ENCODE measurements at places on chromosomes 7 and 10.

- no peak for DNase-seq
Measured at GRCh38 chr10:105024184-105024583, 383.1 kb downstream of the SORCS3 start.

DNA sequence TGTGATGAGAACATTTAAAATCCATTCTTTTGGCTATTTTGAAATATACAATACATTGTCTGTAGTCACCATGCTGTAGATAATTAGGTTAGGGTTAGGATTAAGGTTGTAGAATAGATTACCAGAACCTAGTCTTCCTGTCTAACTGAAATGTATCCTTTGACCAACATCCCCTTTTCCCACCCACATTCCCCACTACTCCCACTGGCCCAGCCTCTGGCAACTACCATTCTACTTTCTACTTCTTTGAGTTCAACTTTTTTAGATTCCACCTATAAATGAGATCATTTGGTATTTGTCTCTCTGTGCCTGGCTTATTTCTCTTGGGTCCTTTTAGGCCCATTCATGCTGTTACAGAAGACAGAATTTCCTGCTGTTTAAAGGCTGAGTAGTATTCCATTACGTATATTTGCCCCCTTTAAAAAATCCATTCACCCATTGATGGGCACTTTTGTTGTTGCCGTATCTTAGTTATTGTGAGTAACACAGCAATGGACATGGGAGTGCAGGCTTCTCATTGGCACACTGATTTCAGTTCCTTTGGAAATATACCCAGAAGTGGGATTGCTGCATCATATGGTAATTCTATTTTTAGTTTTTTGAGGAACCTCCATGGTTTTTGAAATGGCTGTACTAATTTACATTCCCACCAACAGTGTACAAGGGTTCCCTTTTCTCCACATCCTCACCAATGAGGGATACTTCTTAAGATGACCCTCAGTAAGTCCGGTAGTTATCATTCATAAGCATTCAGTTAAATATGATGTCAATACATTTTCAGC lies 104.0 kb downstream of the RALA start:
- DNase-seq: no peak

DNA sequence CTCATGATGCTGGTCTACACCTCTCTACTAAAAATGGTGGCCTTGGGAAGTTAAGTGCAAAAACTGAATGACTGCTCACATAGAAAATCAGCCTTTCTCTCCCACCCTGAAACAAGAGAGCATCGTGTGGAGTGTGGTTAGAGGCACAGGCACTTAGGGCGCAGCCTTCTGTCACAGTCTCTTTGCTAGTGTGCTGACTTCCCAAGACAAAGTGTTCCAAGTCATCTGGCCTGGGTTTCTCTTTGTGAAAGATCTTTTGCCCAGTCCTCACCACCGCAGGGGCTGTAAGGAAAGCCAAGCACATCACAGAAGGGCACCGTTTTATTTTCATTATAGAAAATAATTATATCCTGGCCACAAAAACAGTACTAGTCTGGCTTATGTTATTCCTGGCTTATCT lies 12.5 kb downstream of the STN1 start:
- no peak for DNase-seq

- no peak for DNase-seq
Measured at GRCh38 chr10:29540016-29540415, 94.8 kb downstream of the SVIL start.

DNA sequence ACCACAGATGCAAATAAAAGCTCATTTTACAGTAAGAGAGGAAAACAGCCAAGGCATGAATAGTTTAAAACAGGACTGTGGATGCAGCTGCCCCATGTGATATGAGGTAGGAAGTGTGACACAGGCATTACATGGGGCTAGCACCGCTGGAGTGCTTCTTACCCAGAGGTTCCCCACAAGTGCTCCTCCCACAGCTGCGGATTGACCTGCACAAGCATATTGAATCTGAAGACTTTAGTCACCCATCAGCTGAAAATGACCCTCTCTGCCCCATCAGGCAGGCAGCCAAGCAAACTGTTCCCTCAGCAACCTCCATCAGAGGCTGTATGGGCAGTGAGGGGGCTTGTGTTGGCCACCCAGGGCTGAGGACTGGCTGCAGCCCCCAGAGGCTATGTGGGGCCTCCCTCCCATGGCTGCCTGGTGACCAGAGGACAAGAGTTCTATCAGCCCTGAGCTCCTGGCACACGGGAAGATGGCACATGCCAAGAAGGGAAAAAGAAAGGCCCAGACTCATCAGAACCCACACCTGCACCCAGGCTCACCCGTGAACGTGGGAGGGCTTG lies 98.7 kb downstream of the TCERG1L start:
- no peak for DNase-seq

DNA sequence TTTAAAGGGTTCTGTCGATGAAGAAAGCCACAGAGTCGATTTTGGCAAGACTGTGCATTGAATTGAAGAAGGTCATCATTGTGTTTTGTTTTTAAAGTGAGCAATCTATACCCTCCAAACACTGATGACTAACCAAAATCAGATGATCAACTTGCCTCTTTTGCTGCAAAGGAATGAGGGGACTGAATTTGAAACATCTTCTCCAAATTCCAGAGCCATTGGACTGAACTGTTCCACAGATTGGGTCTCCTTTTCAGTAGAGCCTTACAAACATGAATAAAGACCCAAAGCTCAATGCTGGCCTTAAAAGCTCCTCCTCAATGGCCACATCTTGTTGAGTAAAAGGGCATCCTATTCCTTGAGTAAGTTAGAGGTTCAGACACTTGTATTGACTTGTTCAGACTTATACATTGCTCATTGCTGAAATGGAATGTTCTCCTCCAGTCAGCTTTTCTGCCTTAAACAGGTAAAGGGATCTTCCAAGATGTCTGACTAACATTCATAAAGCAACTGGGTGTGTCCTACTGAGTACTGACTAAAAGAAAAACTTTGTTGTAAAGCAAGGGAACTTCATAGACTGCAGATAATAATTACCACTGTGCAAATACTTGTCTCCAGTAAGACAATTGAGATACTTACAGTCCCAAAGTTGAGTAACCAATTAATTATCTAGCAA lies 630.6 kb downstream of the KCNMA1 start:
- no peak for DNase-seq

GRCh38 chr7:157528785-157529341 lies 192.1 kb downstream of the DNAJB6 start:
- DNase-seq: no peak

- DNase-seq: no peak
Measured at GRCh38 chr7:47806701-47807103, 141.6 kb downstream of the PKD1L1 start.

DNA sequence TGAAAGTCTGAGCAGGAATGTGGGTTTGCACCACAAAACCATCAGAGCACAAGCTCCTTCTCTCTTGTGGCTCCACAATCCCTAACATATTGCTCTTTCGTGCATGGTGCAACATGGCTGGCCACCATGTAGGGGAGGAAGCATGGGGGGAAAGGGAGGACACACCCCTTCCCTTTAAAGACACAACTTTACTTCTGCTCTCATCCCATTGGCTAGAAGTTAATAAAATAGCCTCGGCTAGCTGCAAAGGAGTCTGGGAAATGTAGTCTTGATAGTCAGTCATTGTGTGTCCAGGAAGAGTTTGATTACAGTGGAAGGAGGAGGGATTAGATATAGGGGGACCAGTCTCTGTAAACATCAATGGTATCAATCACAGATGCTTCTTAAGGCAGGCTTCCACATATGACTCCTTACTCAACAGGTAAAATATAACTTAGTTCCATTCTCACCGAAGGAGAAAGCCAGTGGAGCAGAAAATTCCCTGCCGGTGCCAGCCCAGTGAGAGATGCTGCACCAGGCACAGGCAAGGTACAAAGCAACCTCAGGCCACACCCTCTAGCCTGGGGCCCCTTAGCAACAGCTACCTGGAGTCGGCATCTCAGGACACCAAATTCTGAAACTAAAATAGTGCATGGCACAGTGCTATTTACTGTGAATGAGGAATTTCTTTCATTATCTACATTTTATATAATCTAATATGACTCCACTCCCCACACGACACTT lies 124.7 kb upstream of the CTBP2 start:
- no peak for DNase-seq

DNA sequence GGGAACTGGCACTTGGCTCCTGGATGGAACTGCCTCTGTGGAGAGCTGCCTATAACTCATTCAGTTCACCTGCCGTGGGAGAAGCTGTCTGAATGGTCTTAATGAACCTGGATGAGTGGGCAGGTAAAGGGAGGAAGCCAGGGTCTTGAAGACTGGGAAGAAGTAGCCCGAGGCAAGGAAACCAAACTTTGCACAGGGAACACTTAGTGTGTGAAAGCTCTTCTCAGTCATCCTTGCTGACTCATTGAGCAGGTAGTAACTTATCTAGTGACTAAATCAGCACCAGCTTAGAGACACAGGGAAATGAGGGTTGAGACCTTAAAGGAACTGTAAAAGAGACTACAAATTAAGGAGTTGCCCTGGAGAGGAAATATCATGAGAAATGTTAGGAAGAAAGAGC lies 9.9 kb downstream of the LRRC4 start:
- DNase-seq: no peak

DNA sequence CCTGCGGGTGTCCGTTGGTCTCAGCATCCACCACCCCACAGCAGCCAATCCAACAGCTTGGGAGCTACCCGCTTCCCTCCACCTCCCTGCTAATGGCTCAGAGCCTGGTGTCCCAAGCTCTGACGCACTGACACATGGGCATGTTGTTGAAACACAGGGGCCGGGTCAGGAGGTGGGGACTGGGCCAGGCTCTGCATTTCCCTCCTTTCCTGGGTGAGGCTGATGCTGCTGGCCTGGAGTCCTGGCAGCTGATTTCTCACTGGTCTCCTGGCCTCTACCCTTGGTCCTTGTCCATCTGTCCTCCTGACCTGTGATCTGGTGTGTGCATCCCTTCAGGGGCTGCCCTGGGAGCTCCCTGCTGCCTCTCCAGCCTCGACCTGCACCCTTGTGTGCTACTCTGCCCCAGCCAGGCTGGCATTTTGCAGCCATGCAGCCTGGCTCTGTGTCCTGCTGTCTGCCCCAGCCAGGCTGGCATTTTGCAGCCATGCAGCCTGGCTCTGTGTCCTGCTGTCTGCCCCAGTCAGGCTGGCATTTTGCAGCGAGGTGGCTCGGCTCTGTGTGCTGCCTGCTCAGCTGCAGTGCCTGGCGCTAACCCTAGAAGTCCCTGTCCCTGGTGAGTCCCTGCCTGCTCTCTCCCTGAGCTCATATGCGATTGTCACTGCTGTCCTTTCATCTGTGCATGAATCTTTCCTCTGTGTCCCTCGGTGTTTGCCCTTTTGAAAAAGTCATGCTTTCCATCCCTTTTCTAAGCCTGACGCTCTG lies 14.0 kb downstream of the AMZ1 start:
- DNase-seq: no peak

DNA sequence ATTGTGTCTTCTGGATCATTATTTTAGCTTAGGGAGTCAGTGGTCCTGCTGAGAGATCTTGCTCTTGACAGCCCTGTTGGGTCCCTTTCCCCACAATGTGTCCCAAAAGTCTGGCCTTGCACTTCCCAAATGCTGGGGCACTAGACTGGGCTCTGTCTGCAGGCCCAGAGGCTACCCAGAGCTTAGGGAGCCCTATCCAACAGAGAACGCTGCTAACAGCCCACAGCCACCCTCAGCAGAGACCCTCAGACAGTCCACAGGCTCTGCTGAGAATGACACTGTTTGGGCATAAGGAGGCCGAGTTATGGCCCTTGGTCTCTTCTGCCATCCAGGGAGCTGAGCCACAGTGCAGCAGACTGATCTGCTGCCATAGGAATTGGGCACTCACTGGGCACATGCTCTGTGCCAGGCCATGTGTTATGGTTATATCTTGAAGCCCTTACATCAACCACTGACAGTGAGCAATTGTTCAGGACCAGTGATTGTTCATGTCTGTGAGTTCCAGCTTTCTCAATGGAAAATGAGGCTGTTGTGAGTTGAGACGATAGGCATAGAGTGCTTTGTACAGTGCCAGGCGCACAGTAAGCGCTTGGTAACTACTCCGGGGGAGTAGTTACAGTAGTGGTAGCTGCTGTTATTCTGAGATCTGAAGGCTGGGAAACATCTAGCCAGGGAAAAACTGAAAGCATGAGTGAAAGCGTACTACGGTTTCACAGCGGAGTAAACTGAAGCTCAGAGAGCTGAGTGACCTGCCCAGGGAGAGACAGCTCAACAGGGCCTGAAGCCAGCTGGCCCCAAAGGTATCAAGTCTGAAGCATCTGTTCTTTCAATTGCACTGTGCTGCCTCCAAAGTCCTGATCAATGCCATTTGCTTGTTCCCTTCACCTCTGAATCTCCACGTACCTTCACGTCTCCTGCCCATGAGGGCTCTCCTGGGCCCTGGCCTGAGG lies 77.6 kb upstream of the PRLHR start:
- DNase-seq: no peak
